CD4-positive, alpha-beta T cell treated with Interleukin-2 at 100 ng/mL for 4 hours (primary cell): ENCODE measurements at places on chromosomes 5 and 9.

DNA sequence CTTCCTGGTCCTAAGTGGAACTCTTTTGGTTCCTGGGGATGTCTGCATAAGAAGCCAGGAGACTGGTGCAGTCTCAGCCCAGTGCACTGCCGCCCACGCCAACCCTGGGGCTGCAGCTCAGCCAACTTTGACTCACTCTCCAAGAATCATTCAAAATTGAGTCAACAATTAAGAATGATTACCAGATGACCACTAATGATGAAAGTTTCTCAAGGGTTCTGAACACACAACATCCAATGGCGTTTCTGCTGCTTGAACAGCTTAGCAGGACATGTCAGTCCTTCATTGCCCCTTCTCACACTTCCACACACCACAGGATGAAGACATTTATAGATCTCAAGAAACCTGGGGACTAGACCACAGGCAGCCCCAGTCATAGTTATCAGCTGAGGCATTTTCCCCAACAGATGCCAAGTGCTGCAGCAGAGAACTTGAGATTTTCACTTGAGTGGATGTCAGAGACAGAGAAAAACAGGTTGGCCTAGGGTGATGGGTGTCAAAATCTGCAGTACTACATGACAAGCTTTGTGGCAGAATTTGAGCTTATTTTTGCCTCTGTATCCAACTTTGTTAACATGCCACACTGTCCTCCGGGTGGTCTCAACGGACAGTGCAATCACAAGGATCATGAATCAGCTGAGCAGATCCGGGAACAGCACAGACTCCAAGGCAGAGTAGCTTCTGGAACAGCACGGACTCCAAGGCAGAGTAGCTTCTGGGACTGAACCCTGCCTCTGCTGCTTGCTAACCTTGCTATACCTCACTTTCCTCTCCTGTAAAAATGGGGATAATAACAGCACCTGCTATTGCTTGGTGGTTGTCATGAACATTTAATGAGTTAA is 356.1 kb downstream of the SPOCK1 start:
- no peak for DNase-seq

GRCh38 chr5:6505783-6506557 is 57.3 kb downstream of the UBE2QL1 start:
- no peak for DNase-seq

DNA sequence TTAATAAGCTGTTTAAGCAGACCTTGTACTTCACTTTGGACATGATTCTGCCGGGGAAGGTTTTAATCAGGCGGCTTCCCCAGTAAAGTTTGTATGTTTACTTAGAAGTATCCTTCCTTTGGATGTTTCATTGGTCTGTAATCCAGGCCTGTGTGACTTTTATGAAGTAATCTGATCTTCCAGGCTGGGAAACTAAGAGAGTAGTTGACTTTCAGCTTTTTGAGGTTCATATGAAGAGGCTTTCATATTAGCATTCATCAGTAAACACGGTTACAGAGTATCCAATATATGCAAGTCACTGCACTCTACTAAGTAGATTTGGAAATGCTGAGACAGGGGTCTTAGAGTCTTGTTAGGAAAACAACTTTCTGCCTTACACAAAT is 1.1 kb downstream of the DNAJC21 start:
- no peak for DNase-seq

DNA sequence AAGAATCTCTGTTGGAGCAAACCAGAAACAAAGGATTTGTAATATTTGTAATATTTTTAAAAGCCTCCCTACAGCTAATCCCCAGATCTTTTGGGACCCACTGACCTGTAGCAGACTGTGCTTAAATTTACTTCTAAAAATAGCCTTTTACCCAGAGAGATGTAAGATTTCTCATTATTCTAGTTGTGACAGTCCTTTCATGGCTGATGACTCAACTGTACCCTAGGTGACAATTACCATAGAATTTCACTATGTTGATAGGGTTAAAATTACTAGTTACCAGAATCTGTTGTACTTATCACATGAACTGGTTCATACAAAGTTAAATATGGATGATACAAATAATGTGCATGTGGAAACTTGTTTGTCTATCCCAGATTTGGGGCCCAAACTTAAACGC is 543.9 kb upstream of the SEMA6A start:
- no peak for DNase-seq

- no peak for DNase-seq
Observed at GRCh38 chr9:962023-962422, 14.4 kb upstream of the DMRT3 start.

GRCh38 chr5:151906246-151906645 is 18.4 kb downstream of the GLRA1 start:
- DNase-seq = no peak
